ENCODE measurements at places on chromosomes 4 and X. TPM values are rescaled to one million over a fixed set of nuclear protein-coding genes. Genes with fewer than 3 reads are reported as not detected.

The SPANXA1 gene
- total RNA-seq, result not detected

The ATOH1 gene
- not detected for total RNA-seq

The FAM9C gene
- not detected for total RNA-seq

The SMIM31 gene
- not detected for total RNA-seq

The TLR8 gene
- not detected for total RNA-seq

The VCX gene
- total RNA-seq, result not detected

The PDGFRA gene
- total RNA-seq, result 0.13 TPM

The CCDC158 gene
- total RNA-seq, result not detected

The MEPE gene
- total RNA-seq, result not detected

The RHOH gene
- not detected for total RNA-seq

The SYTL5 gene
- not detected for total RNA-seq

The ZNF718 gene
- total RNA-seq, result 3.9 TPM

The MAGEB17 gene
- total RNA-seq, result not detected

The SSX1 gene
- total RNA-seq, result not detected

The LRRC66 gene
- under 0.01 TPM for total RNA-seq

The NDNF gene
- 1.8 TPM for total RNA-seq

The MAB21L2 gene
- 0.13 TPM for total RNA-seq

The DUSP9 gene
- total RNA-seq, result under 0.01 TPM

The CDS1 gene
- under 0.01 TPM for total RNA-seq

The SULT1B1 gene
- total RNA-seq, result 2.0 TPM

The LPAR4 gene
- total RNA-seq, result not detected

All from dermis microvascular lymphatic vessel endothelial cell (primary cell).